Tongue (tissue), 3 donors: ENCODE measurements at places on chromosomes 1 and 21. TPM values are rescaled to one million over a fixed set of nuclear protein-coding genes. Genes with fewer than 3 reads are reported as not detected.

The RIMKLA gene
- total RNA-seq = 1.4 TPM

The WDR26 gene
- total RNA-seq = 86.1 TPM

The TNFSF4 gene
- total RNA-seq = 1.9 TPM

The OVAAL gene
- not detected for total RNA-seq

The MAP10 gene
- total RNA-seq = 4.8 TPM

The KNCN gene
- total RNA-seq = not detected

The MPL gene
- not detected for total RNA-seq

The VASH2 gene
- 17.3 TPM for total RNA-seq

The SAMD11 gene
- 6.1 TPM for total RNA-seq

DNA sequence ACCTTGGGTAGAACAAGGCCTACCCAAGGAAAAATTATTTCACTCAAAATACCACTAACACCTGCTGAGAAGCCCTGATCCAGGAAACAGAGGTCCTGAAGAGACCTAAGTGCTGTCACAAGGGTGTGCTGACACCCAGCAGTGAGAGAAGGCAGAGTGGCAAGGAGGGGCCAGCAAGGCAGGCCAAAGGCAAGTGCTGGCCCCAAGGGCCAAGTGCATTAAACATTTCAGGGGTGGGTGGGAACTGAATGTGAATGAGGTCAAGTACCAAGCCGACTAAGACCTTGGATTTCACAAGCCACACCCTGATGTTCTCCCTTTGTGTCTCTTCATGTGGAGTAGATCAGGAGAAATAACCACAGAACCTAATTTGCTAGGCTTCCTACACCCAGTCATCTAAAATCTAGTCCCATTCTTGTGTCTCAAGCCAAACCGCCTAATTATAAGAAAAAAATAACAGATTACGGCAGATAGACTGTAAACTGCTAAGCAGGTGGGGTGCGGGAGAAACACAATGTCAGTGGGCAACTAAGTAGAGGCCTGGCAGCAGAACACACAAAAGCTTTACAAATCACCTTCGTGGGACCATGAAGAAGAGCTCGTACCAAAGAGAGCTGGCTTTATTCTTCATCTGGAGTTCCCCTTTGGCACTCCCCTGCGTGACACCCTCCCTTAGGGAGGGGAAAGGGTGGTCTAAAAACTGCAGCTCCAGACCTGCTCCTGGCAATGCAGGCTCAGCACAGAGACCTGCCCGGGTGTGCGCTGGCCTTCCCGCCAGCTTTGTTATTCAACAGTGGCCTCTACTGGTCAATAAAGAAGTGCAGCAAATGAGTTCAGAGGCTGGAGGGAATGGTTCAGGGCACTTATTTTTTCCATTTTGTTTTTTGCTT lies 8.7 kb downstream of the UBE2G2 start:
- peak; percentile 83 for DNase-seq

- DNase-seq = no peak
Observed at GRCh38 chr1:153058826-153059784, 1.8 kb upstream of the SPRR2A start.

DNA sequence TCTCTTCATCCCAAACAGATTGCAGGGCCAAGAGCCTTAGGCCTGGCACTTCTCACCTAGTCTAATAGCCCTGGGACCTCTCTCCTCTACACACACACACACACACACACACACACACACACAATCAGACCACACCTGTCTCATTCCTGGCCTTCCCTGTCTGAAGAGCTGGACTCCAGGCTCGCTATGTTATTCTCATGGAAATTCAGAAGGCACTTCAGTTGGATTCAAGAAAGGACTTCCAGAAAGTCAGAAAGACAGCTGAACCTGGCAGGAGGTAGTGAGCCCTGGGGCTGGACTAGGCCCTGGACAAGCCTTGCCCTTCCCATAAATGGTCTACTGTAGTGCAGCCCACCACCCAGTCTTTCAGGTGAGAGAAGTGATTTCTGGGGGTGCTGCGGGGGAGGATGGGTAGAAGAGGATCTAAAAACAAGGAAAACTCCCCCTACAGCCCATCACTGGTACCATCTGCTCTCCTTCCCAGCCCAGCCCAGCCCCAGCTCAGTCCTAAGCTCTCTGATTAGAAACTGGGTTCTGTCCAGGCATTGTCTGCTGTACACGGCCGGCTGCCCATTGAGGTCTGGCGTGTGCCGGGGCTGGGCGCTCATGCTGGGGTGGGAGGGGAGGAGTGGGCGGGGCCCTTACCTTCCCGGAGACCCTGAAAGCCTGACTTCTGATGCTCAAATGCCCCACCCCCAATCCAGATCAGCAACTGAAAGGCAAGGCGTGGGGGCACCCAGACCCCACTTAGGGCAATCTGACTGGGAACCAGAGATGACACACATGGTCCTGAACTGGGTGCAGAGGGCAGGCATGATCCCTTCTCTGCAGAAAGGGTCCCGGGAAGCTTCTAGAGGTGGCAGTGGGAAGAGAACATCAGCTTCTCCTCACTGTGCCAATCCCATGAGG lies 2.5 kb downstream of the KIF21B start:
- no peak for DNase-seq

- no peak for DNase-seq
Observed at GRCh38 chr21:36120304-36120888, 14.5 kb upstream of the CBR3 start.

DNA sequence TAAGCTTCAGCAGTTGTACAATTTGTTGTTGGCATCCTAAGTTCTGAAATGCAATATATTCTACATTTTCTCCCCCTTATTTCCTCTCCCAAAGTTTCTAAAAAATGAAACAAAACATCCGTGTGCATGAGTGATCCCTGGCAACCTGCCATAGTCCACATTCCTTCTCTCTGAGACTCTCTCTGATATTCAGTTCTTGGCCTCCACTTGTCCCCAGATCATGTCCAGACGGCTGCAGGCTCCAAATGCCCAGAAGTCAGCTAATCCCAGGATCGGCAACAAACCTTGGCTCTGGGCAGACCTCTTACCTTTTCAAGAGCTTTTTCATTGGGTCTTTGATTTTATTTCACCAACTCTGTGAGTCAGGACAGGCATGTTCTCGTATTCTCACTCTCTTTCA lies 187.8 kb downstream of the ETS2 start:
- peak; percentile 91 for DNase-seq

DNA sequence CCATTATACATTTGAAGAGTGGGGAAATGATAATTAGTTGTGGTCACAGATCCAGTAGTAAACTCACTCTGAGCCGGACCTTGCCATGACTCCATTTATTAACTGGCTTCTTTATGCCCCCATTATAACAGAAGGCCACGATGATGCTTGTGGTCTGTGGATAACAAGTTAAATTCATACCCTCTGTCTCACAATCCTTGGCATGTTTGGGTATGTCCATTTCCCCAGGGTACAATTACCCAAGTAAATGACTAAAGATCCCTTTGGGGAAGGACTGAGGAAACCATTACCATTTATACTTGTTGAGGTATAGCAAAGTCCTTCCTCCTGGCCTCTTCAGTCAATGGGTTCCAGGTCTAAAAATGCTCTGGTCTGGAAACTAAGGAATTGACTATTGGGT lies 7.3 kb upstream of the USP1 start:
- DNase-seq = no peak

DNA sequence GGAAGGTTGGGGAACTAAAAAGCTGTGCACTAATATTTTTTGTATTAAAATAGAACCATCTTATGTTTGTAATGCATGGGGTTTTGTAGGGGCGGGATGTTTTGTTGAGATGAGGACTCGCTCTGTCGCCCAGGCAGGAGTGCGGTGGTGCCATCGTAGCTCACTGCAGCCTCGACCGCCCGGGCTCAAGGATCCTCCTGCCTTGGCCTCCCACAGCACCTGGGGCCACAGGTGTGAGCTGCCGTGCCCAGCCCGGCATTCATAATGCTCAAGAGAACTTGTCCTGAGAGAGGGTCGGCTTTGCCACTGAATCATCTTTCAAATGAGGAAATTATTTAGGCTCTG lies 3.0 kb upstream of the C1orf159 start:
- DNase-seq = no peak

DNA sequence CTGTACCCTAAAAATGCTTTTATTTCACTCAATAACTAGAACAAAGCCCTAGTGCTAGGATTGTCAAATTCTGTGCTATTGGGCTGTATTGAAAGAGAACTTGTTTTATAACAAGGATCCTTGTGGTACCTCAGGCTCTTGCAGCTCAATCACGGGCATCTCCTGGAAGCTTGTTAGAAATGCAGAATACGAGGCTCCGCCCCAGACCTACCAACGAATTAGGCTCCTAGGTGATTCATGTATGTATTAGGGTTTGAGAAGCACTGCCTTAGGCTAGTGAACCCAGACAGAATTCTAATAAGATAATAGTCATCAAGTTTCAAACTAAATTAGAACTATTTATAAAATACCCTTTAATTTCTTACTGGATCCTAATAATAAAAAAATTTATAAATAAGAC lies 45.6 kb downstream of the ZZZ3 start:
- DNase-seq = no peak

- DNase-seq = no peak
Observed at GRCh38 chr1:213279410-213279809, 228.4 kb downstream of the RPS6KC1 start.

DNA sequence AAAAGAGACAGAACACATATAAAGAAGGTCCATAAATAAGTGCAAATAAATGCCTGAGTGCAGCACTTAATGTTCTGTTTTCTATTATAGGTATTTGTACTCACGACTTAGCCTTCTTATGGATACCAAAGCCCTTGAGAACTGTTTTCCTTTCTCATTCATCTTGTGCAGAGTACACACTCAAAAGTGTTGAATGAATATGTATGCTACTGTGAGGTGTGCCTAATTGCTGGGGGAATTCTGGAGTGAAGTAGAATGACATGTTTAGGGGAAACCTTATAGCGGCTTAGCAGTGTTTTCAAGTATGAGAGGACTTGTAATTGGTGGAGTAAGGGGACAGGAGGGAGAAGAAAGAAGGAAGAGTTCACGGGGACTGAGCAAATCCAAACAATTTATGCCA lies 157.6 kb downstream of the CACNA1E start:
- DNase-seq = no peak

- DNase-seq = no peak
Observed at GRCh38 chr21:17784604-17785402, 34.4 kb downstream of the C21orf91 start.

- DNase-seq = no peak
Observed at GRCh38 chr1:199734186-199734585, 293.3 kb upstream of the NR5A2 start.

DNA sequence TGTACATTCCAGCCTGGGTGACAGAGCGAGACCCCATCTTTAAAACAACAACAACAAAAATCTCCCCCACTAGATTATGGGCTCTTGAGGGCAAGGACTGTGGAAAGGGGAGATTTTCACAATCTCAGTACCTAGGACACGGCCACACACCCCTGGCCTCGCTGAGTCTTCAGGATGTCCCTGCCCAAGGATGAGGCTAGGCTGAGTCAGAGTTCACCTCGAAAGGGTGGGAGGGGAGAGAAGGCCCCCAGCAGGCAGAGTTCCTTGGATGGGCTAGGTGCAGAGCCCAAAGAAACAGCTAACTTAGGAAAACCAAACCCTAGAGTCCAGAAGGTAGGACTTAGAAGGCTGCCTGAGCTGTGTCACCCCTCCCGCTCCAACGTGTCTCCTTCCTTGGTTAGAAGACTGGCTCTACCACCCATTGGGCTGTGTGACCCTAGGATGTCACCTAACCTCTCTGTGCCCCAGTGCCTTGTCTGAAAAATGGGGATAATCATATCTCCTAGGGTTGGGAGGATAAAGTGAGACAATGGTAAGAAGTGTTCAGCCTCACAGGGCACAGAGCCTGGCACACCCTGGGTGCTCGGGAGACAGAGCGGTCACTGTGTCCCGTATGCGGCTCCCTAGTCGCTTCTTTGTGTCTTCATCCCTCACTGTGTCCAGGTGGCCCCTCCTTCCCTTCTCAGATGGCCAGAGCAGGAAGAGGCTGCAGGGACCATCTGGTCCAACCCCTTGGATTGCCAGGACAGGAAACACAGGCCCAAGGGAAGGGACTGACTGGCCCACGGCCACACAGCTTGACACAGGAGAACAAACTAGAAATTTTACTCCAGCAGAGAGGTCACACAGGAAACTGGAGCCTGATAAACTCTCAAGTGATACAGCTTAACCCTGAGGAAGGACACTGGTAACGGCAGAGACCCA lies 11.2 kb downstream of the TRIM62 start:
- DNase-seq = no peak

- no peak for DNase-seq
Observed at GRCh38 chr1:237133921-237134320, 91.9 kb downstream of the RYR2 start.

DNA sequence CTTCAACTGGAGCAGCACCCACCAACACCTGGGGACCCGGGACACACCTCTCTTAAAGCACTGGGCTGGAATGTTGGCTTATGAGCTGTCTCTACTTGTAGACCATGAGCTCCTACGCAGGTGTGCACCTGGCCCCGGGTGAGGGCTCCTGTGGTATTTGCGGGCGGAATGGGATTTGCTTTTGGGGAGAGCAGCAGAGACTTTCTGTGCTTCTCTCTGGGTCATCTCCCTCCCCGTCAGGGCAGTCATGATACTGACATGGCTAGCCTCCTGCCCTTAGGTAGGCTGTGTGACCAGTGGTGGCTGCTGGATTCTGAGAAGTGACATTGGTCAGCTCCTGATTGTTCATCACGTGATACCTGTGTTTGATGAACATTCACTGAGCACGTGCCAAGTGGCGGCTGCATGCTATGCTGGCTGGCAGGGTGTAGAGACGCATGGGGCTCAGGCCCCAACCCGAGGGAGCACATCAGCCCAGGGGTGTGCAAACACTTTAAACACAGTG lies 9.0 kb upstream of the ZBTB21 start:
- DNase-seq = no peak
